ENCODE measurements at places on chromosomes 3 and 15. TPM values are rescaled to one million over a fixed set of nuclear protein-coding genes. Genes with fewer than 3 reads are reported as not detected.

DNA sequence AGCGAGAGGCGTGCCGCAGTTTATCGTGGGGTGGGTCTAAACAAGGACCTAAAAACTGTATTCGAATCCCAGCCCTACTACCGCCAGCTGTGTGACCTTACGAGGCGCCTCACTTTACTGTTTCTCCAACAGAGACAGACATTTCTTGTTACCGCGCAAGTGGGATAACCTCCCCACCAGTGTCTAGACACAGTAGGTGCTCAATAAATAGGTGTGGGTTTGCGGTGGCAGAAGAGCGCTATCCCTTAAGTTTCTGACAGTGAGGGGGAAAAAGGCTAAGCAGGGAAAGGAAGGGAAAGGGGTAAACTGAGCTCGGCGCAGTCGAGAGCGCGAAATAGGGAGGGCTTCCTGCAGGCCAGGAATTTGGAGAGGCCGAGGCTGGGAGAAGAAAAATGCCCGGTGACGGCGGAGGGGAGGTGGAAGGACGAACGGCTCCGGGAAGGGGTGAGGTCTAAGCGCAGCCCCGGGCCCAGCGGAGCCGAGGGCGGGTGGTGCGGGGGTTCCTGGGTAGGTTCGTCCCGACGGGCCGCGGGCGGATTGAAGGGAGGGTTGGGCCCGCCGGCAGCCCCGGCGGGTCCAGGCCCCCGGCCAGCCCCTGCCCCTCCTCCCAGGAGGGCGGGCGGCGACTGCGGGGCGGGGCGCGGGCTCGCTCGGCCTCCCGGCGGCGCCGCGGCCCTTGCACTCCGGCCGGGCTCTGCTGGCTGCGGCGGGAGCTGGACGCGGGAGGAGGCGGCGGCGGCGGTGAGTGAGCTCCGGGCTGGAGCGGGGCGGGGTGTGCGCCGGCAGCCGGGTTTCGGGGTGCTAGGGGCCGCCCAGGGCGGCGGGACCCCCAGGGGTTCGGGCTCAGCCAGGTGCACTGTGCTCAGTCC is at the start of gene CGNL1:
CGNL1 (plus strand) TSS at position 679 of the 869 bp plus-strand sequence. CDS start 61,495 bp downstream, outside the sequence.
- H3K4me3 ChIP-seq: peak within 1 kb of the TSS; percentile 69
- H3K27ac ChIP-seq: peak within 1 kb of the TSS; percentile 57
- no peaks in the 10 kb centered on the region for H3K36me3 ChIP-seq

COL8A1 gene
- 80.4 TPM for total RNA-seq

TTLL13 gene
- 0.89 TPM for total RNA-seq

- H3K27ac ChIP-seq: no peak overlapping the region
- DNase-seq: no peak
- H3K4me1 ChIP-seq: no peaks in the 10 kb centered on the region
- H3K36me3 ChIP-seq: peaks cover 8% of the 10 kb centered on the region
These were observed 106.6 kb downstream of the LRIG1 start for GRCh38 chr3:66394019-66394752.

SH3BP5 gene
- total RNA-seq: 110 TPM

DNA sequence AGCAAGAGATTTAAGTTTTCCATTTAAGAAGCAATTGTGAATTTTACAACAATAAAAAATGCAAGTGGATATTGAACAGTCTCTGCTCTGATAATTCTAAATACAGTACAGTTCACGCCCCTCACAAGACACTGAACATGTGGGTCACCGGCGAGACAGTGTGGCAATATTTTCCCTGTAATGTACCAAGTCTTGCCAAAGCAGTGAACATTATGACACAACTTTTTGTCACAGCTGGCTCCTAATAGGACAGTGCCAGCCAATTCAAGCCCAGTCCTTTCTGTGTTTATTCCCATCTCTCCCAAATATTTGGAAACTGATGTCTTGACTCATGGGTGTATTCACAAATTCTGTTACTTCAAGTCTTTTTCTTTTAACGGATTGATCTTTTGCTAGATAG is 62.3 kb downstream of the PPARG start:
- H3K27ac ChIP-seq: no peak overlapping the region
- H3K4me3 ChIP-seq: no peak overlapping the region
- DNase-seq: peak; percentile 48
- no peaks in the 10 kb centered on the region for H3K36me3 ChIP-seq
- peaks cover 24% of the 10 kb centered on the region for H3K4me1 ChIP-seq

DNA sequence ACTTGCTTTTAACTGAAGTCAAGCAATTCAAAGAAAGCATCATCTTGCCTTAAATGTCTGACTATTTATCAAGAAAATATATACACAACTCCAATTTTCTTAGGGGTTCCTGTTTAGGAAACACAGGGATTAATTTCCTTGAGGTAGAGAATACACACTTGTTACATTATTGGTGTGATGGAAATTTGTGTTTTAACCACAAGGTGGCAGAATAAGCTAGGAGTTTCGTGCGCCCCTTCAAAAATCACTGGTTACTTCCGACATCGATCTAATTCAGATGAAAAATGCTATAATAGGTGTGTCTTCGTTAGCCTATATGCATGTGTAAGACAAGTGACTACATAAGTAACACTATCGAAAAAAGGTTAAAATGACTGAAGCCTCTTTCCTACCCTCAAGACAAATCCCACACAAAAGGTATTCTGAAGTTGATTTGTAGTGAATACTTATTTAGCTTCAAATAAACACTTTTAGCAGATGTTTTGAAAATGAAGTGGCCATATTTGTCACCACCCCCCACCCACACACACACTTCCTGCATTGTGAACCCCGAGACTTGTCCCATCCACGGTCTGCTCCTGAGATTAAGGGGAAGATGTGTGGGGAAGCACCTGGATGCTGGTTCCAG is 246.5 kb downstream of the ROBO1 start:
- H3K4me3 ChIP-seq: no peak overlapping the region
- no peak for DNase-seq
- H3K36me3 ChIP-seq: no peaks in the 10 kb centered on the region
- H3K27me3 ChIP-seq: no peaks in the 10 kb centered on the region
- no peaks in the 10 kb centered on the region for H3K4me1 ChIP-seq
- no peak overlapping the region for H3K27ac ChIP-seq

CFAP92 gene
- total RNA-seq: 18.9 TPM

DNA sequence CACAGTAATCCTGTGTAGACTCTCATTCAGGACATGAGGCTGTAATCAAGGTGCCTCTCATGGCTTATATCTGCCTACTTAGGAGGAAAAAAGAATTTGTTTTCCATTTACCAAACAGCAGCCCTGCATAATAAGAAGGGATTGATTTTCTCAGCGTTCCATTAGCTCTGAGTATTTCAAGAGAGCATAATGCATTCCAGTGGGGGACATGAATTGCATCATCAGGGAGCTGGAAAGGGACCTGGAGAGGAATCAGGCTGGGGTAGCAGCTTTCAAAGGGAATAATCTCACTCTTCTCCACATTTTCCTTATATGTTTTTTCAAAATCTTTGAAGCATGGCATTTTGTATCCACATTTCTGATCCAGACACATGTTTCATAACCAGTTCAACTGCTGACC is 150.6 kb upstream of the ANKRD28 start:
- no peaks in the 10 kb centered on the region for H3K36me3 ChIP-seq
- H3K4me1 ChIP-seq: no peaks in the 10 kb centered on the region
- no peak overlapping the region for H3K27ac ChIP-seq
- H3K27me3 ChIP-seq: no peaks in the 10 kb centered on the region

DNA sequence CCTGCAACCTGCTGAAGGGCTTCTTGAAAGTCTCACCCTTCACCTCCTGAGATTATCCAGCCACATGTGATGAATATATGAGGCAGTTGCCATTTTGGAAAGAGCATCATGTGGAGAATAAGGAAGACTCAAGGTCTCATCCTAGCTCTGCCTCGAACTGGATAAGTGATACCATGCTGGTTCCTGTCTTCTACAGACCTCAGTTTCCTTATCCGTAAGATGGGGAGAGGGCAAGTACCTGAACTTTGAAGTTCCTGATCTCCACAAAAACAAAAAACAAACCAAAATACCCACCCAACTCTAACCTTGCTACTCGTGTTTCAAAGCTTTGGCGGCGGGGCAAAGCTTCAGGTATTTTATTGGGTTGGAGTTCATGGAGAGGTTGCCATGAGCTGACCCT is 31.5 kb upstream of the ITGA11 start:
- no peaks in the 10 kb centered on the region for H3K27me3 ChIP-seq
- no peak overlapping the region for H3K27ac ChIP-seq
- no peak for DNase-seq
- H3K4me3 ChIP-seq: no peak overlapping the region

- H3K27ac ChIP-seq: no peak overlapping the region
- no peak overlapping the region for H3K4me3 ChIP-seq
- H3K27me3 ChIP-seq: no peaks in the 10 kb centered on the region
- H3K4me1 ChIP-seq: no peaks in the 10 kb centered on the region
These were observed 7.6 kb upstream of the ACOX2 start for GRCh38 chr3:58544541-58544940.

CYP8B1 gene
- not detected for total RNA-seq

LRRC49 gene
- total RNA-seq: 18.9 TPM

C2CD4A gene
- 0.15 TPM for total RNA-seq

DNA sequence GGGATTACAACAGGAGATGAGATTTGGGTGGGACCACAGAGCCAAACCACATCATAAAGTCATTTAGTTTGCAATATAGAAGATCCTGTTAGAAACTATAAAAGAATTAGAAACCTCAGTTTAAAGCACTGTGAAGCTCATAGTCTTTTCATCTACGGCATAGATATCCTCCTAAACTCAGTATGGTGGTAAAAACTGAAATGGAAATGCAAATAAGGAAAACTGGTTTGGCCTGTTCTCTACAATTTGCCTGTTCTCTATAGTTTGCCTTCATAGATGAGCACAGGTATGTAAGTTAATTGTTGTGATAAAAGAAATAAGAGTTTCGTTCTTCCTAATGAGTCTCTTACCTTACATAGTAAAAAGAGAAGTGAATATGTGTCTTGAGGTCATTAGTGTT is 331.6 kb upstream of the ARL6 start:
- H3K36me3 ChIP-seq: no peaks in the 10 kb centered on the region
- no peak for DNase-seq
- no peaks in the 10 kb centered on the region for H3K4me1 ChIP-seq
- H3K4me3 ChIP-seq: no peak overlapping the region
- no peaks in the 10 kb centered on the region for H3K27me3 ChIP-seq

SCG5 gene
- 0.61 TPM for total RNA-seq

- H3K27me3 ChIP-seq: no peaks in the 10 kb centered on the region
- DNase-seq: no peak
- H3K4me3 ChIP-seq: no peak overlapping the region
- H3K27ac ChIP-seq: no peak overlapping the region
- H3K4me1 ChIP-seq: no peaks in the 10 kb centered on the region
These were observed 106.6 kb downstream of the SSR3 start for GRCh38 chr3:156448300-156448699.

DNA sequence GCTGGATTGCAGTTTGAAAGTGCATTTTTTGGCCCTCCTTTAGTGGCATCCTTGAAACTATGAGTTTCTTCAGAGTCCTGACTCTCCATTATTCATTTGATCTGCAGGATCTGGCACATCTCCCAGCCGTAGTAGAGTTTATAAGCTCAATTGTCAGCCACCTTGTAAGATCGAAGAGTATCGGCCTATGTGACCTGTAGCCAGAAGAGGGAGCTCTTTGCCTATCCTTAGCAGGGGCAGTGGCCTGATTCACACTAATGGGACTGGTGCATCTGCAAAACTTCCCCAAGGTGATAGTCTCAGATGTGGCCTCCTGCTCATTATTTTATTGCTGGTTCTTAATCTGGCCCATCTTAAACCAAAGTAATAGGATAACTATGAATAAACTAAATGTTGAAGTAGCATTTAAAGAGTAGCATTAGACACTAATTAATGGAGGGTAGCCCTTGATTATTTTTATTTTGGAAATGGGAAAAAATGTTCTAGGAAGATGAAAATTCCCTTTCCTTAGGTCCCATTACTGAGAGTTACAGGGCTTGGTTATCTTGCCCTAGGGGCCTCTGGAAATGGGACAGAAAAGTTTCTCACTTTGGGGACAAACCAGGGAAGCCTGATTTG is 21.2 kb downstream of the GCSAM start:
- H3K27me3 ChIP-seq: no peaks in the 10 kb centered on the region
- no peak for DNase-seq
- no peaks in the 10 kb centered on the region for H3K4me1 ChIP-seq
- no peak overlapping the region for H3K27ac ChIP-seq

DNA sequence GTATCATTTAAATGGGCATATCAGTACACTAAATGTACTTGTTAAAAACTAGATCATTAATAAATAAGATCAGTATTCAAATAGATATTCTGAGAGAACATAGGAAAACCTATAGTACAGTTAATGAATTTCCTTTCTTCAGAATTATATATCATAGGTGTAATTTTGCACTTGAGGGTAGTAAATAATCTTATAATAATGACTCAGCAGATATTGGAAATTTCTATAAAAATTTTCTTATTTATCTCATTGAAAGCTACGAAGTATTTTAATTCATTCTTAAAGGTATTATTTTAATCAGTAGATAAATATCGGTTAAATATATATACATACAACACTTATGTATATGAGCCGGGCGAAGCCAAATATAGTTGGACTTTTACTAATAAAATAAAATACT is 300.9 kb upstream of the SOX2 start:
- H3K4me1 ChIP-seq: no peaks in the 10 kb centered on the region
- no peak overlapping the region for H3K27ac ChIP-seq
- no peaks in the 10 kb centered on the region for H3K36me3 ChIP-seq
- H3K27me3 ChIP-seq: no peaks in the 10 kb centered on the region
- no peak overlapping the region for H3K4me3 ChIP-seq
- no peak for DNase-seq

DNA sequence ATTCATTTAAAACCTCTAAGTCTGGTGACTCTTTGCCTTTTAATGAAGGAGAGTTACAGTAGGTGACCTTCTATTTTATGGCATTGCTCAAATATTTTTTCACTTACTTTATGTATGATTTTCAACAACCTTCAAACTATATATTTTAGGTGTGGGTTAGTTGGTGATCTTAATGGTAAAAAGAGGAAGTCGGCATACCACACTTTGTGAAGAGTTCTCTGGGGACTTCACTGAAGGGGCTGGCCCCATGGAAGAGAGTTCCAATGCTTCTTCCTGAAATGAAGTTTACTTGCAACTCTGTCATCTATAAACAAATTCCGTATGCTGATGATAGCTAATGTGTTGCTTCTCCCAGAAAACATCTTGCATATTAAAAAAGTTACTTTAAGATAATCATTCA is 647.0 kb upstream of the SGO1 start:
- DNase-seq: no peak
- H3K4me1 ChIP-seq: no peaks in the 10 kb centered on the region
- no peaks in the 10 kb centered on the region for H3K27me3 ChIP-seq
- no peak overlapping the region for H3K27ac ChIP-seq
- no peaks in the 10 kb centered on the region for H3K36me3 ChIP-seq

- no peaks in the 10 kb centered on the region for H3K36me3 ChIP-seq
- H3K27me3 ChIP-seq: no peaks in the 10 kb centered on the region
- peak overlapping the region; percentile 50 for H3K27ac ChIP-seq
- H3K4me3 ChIP-seq: peak overlapping the region; percentile 21
- H3K4me1 ChIP-seq: peaks cover 93% of the 10 kb centered on the region
These were observed 42.7 kb downstream of the SMAD6 start for GRCh38 chr15:66744610-66745279.

TMEM45A gene
- 5.7 TPM for total RNA-seq

- no peaks in the 10 kb centered on the region for H3K4me1 ChIP-seq
- H3K36me3 ChIP-seq: no peaks in the 10 kb centered on the region
- no peaks in the 10 kb centered on the region for H3K27me3 ChIP-seq
- DNase-seq: no peak
- H3K4me3 ChIP-seq: no peak overlapping the region
- H3K27ac ChIP-seq: no peak overlapping the region
These were observed 62.1 kb downstream of the RASGRF1 start for GRCh38 chr15:79028411-79028964.

GRCh38 chr15:91989821-91990220 is 136.3 kb downstream of the SLCO3A1 start:
- no peaks in the 10 kb centered on the region for H3K27me3 ChIP-seq
- H3K4me1 ChIP-seq: peaks cover 13% of the 10 kb centered on the region
- no peaks in the 10 kb centered on the region for H3K36me3 ChIP-seq
- H3K27ac ChIP-seq: no peak overlapping the region
- DNase-seq: no peak
- no peak overlapping the region for H3K4me3 ChIP-seq

Data from upper lobe of left lung (tissue), 6 donors.